ENCODE measurements at places on chromosomes 5 and 9. TPM values are rescaled to one million over a fixed set of nuclear protein-coding genes. Genes with fewer than 3 reads are reported as not detected.

DNA sequence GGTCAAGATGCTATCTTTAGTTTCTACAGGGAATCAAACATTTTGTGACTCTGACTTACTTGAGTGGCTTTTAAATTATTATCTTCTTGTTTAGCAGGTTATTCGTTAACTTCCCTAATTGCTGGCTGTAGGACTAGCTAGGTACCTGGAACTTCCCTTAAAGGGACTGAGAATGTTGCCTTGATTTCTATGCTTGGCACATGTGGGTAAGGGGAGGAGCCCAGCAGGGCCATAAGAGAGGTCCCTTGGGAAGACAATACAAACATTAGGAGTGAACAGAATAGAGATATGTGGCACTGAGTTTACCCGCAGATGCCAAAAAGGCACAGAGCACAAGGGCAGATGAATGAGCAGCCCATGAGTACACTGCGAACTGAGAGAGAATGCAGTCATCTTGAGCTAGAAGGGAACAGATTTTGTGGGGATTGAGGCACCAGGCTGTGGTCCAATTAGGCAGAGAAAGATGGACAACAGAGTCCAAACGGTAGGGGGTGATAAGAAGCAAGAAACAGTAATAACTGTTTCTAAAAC lies 9.8 kb downstream of the CKMT2 start:
- DNase-seq = no peak

DNA sequence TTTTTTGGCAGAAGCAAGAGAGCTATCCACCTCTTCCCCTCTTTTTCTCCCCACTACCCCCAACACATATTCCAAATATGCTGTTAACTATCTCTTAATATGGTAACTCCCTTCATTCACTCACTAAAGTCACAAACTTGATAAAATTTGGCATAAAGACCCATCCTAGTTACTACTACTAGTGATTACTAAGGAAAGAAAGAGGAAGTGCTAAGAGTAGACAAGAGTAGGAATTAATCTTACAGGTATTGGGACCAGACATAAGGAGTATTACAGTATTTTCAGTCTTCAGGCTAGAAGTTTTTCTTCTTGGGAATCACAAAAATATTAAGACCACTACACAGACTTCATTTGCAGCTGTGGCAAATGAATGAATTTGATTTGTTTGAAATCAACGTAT lies 2.2 kb downstream of the ADAMTS6 start:
- DNase-seq = no peak

ZNF354C gene
- total RNA-seq = not detected

- no peak for DNase-seq
These were observed 91.8 kb upstream of the IFNK start for GRCh38 chr9:27432308-27432707.

PDE8B gene
- total RNA-seq = 0.12 TPM

PLAC8L1 gene
- not detected for total RNA-seq

- no peak for DNase-seq
These were observed 115.3 kb downstream of the CD180 start for GRCh38 chr5:67081261-67081660.

GRCh38 chr9:106020186-106020585 lies 325.8 kb downstream of the TMEM38B start:
- DNase-seq = no peak

DNA sequence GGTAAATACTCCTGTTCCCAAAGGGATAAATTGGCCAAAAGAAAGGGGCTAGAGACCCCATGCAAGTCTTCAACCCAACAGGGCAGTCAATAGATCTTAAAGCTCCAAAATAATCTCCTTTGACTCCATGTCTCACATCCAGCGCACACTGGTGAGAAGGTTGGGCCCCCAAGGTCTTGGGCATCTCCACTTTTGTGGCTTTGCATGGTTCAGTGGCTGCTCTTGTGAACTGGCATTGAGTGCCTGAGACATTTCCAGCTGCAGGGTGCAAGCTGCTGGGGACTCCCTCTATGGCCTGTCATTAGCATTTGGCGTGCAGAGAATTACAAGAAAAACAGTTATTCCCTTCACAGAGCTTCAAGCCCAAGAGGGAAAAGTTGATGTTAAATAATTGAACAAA lies 224.7 kb downstream of the MTRR start:
- DNase-seq = no peak

- no peak for DNase-seq
These were observed 78.0 kb downstream of the ANXA2R start for GRCh38 chr5:42962124-42962523.

DNA sequence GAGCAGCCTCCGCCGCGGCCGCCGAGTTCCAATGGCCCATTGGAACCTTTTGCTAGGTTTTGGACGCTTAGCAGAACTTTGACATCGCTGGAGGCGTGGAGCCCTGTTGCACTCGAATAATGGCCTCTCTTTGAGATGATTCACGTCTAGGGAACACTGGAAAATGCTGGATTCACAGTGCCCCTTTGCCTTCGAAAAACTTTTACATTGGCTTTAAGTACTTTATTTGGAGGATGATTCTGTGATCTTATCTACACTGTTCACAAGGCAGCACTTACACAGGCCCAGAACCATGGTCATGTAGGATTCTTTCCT lies 536 bp upstream of the PPIC start:
- no peak for DNase-seq

NR2F1 gene
- total RNA-seq = 88.4 TPM

- DNase-seq = no peak
These were observed 389.7 kb downstream of the ARHGEF28 start for GRCh38 chr5:74015716-74016115.

DNA sequence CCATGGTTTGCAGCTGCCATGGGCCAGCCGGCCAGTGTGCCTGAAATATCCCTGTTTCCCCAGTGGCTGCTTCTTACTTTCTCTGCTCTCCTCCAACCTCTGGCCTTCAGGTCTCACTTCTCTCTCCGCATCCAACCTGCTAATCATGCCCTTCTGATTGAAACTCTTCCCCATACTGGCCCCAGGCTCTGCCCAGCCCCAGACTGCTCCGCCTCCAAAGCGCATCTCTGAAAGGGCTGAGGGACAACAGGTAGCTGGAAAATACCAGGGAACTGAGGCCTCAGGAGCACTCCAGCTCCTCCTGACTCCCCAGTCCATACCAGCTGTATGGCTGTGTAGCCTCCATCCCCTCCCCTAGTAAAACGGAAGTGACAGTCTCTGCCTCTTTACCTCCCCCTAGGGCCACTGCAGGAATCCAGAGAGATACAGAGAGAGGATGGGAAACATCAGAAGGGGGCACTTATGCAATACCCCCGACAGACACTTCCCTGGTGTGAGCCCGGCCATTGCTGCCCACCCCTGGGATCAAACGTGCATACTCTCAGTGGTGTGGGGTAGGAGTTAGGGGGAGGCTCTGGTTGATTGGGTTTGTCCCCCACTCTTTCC lies 34.2 kb downstream of the PAX5 start:
- no peak for DNase-seq

FOXD4L3 gene
- total RNA-seq = not detected
